Non-pigmented ciliary epithelial cell (primary cell): ENCODE measurements at places on chromosomes 3 and 15.
A peak's percentile ranks its signal among the peaks of the same experiment; 100 is the strongest.

GRCh38 chr3:128432301-128432970, 34.3 kb downstream of the DNAJB8 start:
- DNase-seq = no peak

- DNase-seq = no peak
Observed at GRCh38 chr15:39767921-39768320, 14.7 kb downstream of the FSIP1 start.

GRCh38 chr3:190120269-190121060, at the start of gene P3H2:
P3H2 (minus strand) TSS chr3:190120897; CDS start chr3:190120731, 166 bp downstream.
- no peak for DNase-seq

- DNase-seq = no peak
Observed at GRCh38 chr3:62837145-62837787, 38.0 kb downstream of the CADPS start.

DNA sequence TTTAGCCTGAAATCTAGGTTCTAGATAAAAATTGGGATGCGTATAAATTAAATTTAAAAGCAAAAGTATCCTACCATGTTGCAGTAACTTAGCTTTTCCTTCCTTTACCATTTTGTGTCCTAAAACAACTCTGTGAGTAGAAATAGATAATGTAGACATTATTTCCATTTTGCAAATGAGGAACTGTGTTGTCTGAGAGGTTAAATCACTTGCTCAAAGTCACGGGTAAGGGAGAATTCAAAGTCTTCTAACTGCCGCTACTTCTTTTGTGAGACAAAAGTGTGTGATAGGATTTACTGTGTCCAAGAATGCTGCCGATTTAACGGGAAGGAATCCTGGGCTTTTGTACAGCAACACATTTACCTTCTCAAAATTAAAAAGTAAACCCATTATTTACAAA, 40.7 kb downstream of the MYO1E start:
- DNase-seq = no peak

DNA sequence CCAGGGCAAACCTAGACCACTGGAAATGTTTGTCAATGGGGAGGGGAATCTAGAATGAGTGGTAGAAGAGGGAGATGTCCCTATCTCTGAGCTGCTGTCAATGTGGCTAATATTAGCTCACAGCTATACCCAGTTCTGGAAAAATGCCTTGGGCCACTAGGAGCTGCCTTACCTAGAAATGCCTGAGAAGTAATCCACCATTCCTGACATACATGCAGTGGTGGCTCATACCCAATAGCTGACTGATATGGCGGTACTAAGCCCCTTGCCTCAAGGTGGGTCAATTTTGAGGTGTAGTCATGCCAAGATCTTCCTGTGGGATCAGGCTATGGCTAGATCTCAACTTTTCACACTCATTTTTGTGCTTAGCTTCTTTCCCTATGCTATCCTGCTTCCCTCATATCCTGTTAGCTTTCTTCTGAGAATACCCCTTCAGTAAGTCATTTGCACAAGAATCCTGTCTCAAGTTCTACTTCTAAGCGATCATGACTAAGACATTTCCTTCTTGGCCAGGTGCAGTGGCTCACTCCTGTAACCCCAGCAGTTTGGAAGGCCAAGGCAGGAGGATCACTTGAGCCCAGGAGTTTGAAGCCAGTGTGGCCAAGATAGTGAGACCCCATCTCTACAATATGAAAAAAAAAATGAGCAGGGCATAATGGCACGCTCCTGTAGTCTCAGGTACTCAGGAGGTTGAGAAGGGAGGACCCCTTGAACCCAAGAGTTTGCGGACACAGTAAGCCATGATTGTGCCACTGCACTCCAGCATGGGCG, 49.1 kb upstream of the RFX7 start:
- no peak for DNase-seq

DNA sequence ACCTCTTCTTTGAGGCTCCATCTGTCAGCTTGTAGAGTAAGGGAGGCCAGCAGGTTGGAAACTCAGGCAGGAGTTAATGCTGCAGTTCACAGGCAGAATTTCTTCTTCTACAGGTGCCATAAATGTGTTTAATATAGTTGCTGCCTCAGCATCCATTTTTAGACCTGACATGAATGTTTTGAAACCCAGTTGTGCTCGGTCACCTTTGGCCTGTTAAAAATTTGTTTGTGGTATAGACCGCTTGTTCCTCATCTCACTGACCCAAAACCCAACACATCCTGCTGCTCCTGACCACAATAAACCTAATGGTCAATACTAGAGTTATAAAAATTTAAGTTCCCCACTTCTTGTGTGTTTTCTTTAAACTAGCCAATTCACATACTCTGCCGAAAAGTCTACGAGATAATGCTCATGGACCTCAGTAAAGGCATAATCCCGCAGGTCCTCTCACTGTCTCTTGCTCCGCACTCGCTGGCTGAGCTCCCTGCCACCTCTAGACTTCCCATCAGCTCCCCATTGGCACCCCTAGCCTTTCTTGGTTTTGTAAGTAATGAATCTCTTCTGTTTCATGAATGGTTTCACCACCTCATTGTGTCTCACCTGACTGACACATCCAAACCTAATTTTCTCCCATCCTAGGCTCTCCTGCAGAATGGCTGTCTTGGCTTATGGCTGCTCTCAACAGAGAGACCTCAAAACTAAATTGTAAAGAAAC, 138.5 kb upstream of the STRIT1 start:
- no peak for DNase-seq

DNA sequence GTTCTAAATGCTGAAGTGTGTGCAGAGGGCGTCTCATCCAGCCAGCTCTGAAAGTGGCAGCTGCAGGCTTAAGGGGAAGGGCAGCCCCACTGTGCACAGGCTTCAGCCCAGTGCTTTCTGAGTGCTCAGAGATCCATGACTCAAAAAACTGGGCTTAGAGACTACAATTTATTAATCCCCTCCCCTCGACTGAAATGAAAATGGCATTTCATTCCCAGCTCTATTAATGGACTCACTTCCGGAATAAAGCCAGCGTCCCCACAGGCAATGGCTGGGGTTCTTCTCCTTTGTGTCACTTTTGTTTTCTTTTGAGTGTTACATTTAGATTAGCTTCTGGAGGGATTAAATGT, 55.5 kb upstream of the PLXNA1 start:
- no peak for DNase-seq

- DNase-seq = no peak
Observed at GRCh38 chr3:148162132-148162531, 535.6 kb upstream of the AGTR1 start.

- DNase-seq = no peak
Observed at GRCh38 chr3:119296727-119297122, 2.5 kb downstream of the ARHGAP31 start.

GRCh38 chr3:129989414-129989813, 14.9 kb downstream of the TRH start:
- DNase-seq = no peak

DNA sequence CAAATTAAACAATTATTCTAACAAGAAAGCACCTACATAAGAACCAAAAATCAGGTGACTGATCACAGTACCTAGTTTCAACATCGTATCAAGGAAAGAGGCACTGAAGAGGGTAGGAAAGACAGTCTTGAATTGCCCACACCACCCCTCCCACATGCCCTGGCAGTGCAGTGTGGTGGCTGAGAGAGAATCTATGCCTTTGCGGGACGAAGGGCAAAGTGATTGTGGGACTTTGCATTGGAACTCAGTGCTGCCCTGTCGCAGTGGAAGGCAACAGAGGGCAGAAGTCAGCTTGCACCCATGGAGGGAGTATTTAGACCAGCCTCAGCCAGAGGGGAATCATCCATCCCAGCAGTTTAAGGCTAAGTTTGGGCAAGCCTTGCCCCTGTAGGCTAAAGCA, 24.5 kb downstream of the NEDD4 start:
- no peak for DNase-seq

DNA sequence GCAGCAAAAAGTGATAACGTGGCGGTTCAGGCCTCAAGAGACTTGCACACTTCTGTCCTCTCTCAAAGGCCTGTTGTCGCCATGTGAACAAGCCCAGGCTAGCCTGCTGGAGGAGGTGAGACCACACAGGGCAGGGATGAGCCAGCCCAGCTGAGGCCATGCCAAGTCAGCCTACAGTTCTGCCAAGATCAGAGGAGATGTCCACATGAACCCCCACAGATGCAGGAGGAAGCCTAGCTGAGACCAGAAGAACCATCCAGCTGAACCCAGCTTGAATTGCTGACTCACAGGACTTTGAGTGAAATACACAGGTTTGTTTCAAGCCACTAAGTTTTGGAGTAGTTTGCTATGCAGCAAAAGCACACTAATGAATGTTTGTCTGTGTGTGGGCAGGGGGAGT, 50.3 kb upstream of the SEC13 start:
- no peak for DNase-seq

DNA sequence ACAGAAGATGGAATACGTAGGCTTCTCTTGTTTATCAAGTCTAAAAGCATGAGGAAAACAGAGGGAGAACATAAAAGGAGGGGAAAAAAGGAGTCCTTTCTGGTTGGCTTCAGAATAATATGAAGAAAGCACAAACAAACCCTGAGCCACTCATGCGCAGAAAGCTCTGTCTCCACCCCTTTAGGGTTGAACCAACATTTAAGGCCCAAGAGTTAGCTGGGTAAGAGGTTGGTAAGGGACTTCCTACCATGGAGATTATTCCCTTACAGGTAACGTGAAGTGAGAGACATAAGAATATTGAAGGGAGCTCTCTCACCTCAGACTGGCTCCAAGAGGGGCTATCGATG, 145.3 kb downstream of the RORA start:
- no peak for DNase-seq

DNA sequence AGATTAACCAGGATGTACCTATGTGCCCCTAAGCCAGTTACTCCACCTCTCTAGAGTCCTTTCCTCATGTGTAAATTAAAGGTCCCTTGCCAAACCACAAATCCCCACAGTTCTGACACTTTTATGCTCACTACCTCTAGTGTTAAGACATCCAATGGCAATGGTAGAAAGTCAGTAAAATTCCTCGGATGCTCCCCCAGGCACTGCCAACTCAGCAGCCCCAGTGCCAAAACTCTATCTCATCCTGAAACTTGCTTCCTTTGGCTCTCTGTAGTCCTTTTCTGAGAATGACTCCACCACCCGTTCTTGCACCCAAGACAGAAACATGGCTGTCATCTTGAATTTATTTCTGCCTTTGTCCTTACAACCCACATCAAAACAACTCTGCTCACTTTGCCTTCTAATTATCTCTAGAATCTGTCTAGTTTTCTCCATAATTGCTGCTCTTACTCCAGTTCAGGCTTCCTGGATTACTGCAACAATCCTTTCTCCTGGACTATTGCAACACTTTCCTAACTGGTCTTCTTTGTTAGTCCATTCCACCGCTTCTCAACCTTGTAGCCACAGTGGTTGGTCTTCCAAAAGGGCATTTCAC, 41.6 kb downstream of the MB21D2 start:
- no peak for DNase-seq

GRCh38 chr15:82943176-82943575, 9.3 kb downstream of the HOMER2 start:
- DNase-seq = no peak

GRCh38 chr3:160852856-160853255, 96.8 kb downstream of the PPM1L start:
- no peak for DNase-seq

DNA sequence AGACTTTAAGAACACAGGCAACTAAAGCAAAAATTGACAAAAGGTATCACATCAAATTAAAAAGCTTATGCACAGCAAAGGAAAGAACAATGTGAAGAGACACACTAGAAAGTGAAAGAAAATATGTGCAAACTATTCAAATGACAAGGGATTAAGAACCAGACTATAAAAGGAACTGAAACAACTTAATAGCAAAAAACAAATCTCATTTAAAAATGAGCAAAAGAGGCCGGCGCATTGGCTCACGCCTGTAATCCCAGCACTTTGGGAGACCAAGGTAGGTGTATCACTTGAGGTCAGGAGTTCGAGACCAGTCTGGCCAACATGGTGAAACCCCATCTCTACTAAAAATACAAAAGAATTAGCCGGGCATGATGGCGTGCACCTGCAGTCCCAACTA, 14.4 kb downstream of the NGLY1 start:
- DNase-seq = no peak

GRCh38 chr3:143769616-143770015, 78.7 kb downstream of the SLC9A9 start:
- DNase-seq = no peak

GRCh38 chr15:60649845-60650548, 171.1 kb upstream of the ICE2 start:
- no peak for DNase-seq

- DNase-seq = no peak
Observed at GRCh38 chr3:30370681-30371271, 235.6 kb upstream of the TGFBR2 start.

DNA sequence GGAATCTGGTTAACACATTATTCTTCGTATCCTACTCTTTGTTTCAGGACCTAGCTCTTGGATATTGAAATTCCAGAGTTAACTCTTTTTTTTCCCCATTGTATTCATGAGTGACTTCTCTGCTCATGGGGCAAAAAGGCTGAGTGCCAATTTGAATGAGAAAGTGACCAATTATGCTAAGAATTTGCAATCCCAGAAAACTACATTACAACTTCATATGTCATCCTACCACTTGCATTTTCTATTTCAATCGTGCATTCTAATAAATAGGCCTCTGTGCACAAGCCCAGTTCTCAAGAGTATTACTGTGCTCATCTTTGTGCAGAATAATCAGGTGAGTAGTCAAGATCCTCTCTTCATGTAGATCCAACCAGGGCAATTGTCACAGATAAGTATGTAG, 537.8 kb downstream of the OTOL1 start:
- peak; percentile 22 for DNase-seq

- no peak for DNase-seq
Observed at GRCh38 chr3:24344784-24345439, 149.7 kb downstream of the THRB start.

DNA sequence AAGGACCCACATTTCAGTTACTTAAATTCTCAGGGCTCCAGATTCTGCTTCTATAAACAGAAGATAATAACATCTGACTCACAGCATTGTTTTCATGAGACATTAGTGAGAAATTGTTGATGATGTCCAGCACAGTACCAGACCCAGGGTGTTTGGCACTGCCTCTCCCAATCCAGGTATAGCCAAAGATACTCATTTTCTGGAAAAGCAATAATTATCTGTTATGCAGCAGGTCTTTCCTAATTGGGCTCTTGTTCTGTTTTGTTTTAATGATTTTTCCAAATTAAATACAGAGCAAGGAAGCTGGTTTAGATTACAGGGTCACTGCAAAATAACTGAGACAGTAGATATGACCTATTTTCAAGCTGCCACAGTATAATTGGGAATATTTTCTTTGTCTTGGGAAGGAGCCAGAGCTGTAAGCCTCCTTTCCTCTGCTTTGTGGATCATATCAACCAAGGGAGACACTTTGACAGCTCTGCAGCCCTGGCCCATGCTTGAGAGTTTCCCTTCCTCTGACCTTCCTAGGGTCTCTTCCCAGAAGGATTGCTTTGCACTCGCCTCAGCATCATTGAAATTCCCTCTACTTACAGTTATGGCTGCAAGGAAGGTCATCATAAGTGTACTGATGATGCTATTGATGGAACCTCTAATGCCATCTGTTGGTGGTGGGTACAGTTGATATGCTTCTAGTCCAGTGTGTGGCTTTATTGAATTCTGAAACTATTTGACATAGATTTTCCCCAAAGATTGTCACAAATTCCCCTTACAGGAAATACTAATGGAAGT, 522.4 kb upstream of the ADAMTS9 start:
- no peak for DNase-seq

- DNase-seq = no peak
Observed at GRCh38 chr3:47337656-47338055, 43.2 kb upstream of the PTPN23 start.

GRCh38 chr3:117748131-117748530, 1038.6 kb downstream of the TUSC7 start:
- no peak for DNase-seq
